Natural killer cell treated with Interleukin-12 subunit alpha and Interleukin-12 subunit beta and Interleukin-15 and Interleukin-18, amount 100 ng/mL, for 72 hours (primary cell): ENCODE measurements at places on chromosomes 6 and 20.

- peak; percentile 90 for DNase-seq
Measured at GRCh38 chr6:31652925-31653724, 664 bp upstream of the BAG6 start.

- DNase-seq: no peak
Measured at GRCh38 chr6:5149891-5150290, 64.8 kb downstream of the PPP1R3G start.

GRCh38 chr20:19964289-19965265 lies 52.6 kb upstream of the NAA20 start:
- no peak for DNase-seq

DNA sequence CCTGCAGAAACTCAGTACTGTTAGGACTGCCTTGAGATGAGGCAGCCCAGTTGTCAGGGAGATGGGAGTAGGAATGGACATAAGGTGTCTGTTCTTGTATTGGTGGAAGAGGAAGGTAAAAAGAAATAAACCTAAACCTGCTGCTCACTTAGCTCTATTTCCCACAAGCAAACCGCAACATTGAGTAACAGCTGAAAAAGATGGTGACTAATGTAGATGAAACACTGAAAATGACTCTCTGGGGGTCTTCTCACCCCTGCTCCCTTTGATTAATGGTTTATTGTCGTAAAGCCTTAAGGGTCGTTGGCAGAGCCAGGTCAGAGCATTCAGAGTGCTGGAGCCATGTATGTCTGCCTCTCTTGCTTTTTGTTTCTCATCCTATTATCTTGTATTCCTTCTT lies 87.5 kb downstream of the FOXO3 start:
- DNase-seq: no peak

GRCh38 chr6:32974016-32974333 lies 5.6 kb downstream of the BRD2 start:
- DNase-seq: no peak

DNA sequence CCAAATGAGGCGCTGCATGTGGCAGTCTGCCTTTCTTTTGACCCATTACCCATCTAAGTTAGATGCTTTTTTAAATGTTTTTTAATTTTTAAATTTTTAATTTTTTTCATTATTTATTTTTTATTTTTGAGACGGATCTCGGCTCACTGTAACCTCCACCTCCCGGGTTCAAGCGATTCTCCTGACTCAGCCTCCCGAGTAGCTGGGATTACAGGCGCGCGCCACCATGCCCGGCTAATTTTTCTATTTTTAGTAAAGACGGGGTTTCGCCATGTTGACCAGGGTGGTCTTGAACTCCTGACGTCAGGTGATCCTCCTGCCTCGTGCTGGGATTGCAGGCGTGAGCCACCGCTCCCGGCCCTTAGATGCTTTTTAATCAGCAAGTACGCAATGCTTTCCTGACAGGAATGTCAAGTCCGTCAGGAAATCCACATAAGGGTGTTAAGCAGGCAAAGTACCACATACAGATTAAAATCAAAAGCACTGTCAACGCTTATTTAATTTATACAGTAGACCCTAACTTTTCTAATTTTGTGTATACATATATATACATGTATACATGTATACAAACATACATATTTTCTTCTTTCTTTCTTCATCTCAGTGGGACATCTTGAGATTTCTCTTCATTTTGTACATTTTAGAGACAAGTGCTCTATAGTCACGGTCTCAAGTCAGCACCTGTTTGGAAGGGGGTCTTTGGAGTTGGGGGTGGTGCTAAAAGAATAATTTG lies 995 bp upstream of the GSTA4 start:
- DNase-seq: no peak

DNA sequence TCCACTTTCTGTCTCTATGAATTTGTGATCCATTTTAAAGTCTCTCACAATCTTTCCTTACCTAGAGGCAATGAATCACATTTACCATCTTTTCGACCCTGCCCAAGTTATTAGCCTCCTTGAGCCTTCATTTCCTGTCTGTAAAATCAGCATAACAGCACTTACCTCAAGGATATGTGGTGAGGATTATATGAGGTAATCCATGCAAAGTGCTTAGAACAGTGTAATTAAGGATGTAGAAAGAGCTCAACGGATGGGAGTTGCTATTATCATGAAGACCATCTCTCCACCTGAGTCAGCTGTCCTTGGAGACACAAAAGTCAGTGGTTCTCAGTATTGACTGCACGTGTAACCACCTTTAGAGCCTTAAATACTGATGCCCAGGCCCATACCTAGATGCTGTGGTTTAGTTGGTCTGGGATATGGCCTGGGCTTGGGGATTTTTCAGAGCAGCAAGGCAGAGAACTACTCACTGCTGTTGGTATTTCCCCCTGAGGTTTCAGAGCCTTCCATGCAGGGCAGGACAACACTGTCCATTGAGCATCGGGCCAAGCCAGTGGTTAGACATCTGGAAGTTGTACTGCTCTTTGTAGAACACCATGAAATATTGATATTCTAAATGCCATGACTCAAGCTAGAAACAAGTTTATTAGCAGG lies 55.8 kb downstream of the LYRM2 start:
- no peak for DNase-seq

GRCh38 chr6:110554966-110555460 lies 78.6 kb upstream of the SLC22A16 start:
- DNase-seq: no peak

- DNase-seq: no peak
Measured at GRCh38 chr20:2911200-2911599, 37.9 kb downstream of the PTPRA start.
